ENCODE measurements at places on chromosomes 2 and 18. TPM values are rescaled to one million over a fixed set of nuclear protein-coding genes. Genes with fewer than 3 reads are reported as not detected.

ALK gene
- total RNA-seq = 0.04 TPM

G6PC2 gene
- total RNA-seq = not detected

TFCP2L1 gene
- 36.5 TPM for total RNA-seq

FSIP2 gene
- total RNA-seq = 0.24 TPM

POTEJ gene
- not detected for total RNA-seq

SLC4A1AP gene
- total RNA-seq = 13.3 TPM

ST6GAL2 gene
- total RNA-seq = 2.5 TPM

ALLC gene
- not detected for total RNA-seq

SRBD1 gene
- total RNA-seq = 9.2 TPM

CRYBA2 gene
- total RNA-seq = not detected

CNRIP1 gene
- total RNA-seq = 1.6 TPM

PGAP1 gene
- total RNA-seq = 10.5 TPM

PSMA8 gene
- total RNA-seq = not detected

CAB39 gene
- total RNA-seq = 50.8 TPM

OTOF gene
- not detected for total RNA-seq

MEP1B gene
- not detected for total RNA-seq

ASB18 gene
- total RNA-seq = not detected

GBX2 gene
- total RNA-seq = not detected
